ENCODE measurements at places on chromosomes 13 and 19.

DNA sequence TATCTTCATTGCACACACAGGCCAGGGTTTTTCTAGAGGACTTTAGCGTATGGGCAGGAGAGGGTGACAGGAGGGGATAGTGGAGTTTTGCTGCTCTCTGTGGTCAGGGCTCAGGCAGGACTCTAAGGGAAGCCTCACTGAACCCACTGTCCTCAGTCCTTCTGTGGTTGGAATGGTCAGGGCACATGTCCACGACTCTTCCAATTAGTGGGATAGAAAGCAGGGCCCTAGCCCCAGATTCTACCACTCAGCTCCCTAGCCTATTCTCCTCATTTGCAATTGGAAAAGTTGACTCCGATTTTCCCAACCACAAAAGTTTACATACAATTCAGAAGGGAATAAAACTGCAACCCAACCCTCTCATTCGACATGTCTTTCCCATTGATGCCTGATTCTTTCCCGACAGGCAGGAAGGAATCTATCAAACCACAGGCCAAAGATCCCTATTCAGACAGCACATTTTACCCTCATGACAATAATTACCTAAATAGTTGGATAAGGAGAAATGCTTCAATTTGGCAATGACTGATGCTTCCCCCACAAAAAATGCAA is 38.2 kb downstream of the TGDS start:
- DNase-seq, result no peak

GRCh38 chr13:80528733-80529132 is 187.8 kb upstream of the SPRY2 start:
- no peak for DNase-seq

DNA sequence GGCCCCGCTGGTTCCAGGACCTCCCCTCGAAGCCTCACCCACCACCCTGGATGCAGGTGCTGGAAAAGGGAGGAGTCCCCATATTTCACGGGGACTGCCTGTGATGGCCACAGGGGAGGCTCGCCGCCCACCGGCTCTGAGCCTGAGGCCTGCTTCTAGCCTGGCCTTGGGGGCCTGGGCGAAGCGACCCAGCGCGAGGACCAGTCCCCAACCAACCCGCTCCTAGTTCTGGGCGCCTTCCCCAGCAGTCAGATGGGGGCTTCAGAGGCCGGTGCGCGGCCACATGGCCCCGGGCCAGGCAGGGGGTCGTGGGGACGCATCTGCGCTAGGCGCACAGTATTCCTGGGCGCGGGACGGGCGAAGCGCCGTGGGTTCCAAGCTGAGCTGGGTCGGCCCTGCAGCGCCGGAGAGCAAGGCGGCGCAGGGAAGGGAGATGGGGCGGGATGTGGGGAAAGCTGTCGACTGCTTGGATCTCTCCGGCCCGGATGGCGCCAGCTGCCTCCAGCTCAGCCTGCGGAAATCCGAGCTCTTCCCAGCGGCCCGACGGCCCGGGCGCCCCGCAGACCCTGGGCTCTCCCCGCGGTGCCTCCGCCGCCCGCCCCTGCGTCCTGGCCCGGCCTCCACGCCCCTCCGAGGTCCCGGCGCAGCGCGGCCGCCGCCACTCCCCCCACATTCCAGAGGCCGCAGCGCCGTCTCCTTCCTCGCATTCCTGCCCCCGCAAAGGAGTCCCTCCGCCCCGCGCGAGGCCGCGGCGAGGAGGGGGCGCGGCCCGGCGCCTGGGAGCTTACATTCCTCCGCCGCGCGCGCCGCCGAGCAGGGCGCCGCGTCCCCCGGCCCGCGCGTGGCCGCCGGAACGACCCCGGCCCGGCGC is at the start of gene WTIP:
WTIP (plus strand) TSS at position 788 of the 871 bp plus-strand sequence. CDS start 217 bp downstream, outside the sequence.
- no peak for DNase-seq

DNA sequence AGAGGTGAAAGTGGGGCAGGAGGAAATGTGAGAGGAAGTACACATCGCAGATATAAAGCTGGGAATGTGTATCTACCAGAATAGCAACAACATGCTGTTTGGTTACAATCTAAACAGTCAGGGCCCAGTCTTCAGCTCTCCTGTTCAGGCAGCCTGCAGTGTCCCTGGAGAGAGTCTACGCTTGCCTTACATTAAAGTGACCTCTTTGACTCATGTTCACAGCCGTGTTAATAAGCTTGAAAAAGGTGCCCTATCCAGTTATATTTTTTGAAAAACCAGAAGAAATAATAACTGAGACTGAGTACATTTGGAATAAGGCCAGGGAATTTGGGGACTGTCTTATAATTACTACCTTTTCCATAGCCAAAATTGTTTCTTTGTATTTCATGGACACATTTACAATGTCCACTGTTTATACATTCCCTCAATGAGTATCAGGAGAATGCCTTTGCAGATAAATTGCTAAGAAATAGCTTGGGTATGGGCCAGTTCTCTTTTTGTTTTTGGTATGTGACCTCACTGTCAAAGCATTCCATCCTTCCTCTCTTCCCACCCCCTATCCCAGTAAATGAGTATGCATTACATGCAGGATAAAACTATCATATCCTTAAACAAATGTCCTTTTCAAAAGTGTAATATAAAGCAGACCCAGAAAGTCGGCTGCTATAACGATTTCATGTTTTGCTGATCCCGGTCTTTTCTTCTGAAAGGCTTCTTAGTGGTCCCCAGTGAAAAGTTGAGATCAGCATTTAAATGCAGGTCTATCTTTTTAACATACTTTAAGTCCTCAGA is 82.6 kb downstream of the PCDH9 start:
- DNase-seq, result no peak

DNA sequence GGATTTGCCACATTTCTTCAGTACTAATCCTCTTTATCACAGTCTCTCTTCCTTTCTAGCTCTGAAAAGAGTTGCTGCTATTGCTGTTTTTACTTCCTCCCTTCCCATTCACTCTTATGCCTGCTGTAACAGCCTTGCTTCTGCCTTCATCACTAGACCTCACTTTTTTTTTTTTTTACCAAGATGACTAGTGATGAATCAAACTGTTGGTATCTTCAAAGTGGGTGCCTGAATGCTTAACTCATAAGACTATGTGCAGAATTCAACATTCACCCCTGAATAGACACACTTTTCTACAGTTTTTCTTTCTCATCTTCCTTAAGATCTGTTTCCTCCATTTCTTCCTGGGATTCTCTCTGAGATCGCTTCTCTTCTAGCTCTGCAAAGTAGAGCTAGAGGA is 217.2 kb upstream of the HTR2A start:
- no peak for DNase-seq
